ENCODE measurements at places on chromosomes 6 and 20.

GRCh38 chr6:77906070-77906469 is 253.2 kb downstream of the MEI4 start:
- no peak for DNase-seq

GRCh38 chr6:73923905-73924485 is 228.0 kb downstream of the CD109 start:
- DNase-seq, result no peak

DNA sequence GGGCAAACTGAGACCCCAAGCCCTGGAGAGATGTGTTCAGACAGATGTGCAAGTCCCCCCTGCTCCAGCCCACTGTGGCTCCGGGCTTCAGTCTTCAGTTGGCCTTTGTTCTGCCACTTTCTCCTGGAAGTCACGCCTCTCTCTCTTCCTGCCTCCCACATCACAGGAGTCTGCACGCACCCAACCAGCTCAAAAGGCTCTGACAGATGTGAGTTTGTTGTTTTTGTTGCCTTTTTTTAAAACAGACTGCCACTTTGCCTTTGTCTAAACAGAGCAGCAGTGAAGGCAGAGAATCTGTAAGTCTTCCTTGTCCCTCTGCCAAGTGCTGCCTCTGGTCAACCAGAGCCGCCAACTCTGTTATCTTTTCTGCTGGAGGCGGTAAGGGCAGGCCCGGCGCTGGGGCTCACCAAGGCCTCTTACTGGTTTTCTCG is 149.7 kb downstream of the TFAP2C start:
- no peak for DNase-seq

DNA sequence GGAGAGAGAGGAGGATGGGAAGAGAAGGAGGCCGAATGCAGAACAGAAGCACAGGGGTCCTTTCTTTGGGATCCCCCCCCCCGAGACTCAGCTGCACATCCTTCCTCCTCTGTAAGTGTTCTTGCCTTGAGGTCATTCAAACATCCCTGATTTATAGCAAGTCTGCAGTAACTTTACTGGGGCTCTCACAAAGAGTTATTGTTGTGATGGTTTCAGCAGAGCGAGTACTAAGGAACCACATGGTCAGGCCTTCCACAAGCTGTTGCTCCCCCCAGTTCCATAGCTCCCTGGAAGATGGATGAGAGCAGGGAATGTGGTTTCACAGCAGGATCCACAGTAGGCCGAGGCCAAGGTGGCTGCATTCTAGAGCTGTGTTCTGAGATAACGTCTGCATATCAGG is 351.4 kb upstream of the CDH4 start:
- DNase-seq, result no peak

GRCh38 chr6:5197084-5197483 is 63.7 kb downstream of the LYRM4 start:
- no peak for DNase-seq

GRCh38 chr6:118718297-118718696 is 66.9 kb upstream of the CEP85L start:
- DNase-seq, result no peak

DNA sequence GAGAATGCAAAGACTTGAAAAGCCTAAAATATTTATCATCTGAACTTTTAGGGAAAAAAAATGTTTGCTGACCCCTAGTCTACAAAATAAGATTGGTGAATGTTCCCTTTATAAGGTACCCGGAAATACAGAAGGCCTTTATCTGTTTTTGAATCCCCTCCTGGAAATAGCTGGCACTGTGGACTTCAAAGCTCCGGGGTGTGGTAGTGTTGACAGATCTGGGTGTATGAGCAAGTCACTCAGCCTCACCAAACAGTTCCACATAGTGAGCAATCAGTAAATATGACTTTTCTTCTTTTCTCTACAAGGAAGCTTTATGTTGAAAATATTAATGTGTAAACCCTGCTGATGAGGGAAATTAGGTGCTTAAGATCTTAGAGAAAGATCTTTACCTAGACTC is 29.2 kb upstream of the HTR1B start:
- no peak for DNase-seq

DNA sequence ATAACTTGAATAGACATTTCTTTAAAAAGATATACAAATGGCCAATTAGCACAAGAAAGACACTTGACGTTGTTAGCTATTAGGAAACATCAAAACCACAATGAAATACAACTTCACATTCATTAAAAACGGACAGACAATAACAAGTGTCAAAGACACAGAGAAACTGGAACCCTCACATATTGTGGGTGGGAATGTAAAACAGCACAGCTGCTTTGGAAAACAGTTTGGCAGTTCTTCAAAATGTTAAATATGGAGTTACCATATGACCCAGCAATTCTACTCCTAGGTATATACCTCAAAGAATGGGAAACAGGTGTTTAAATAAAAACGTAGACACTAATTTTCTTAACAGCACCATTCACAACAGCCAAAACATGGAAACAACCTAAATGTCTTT is 100.5 kb upstream of the SLC22A23 start:
- DNase-seq, result no peak

GRCh38 chr6:101462576-101462975 is 69.1 kb downstream of the GRIK2 start:
- no peak for DNase-seq

DNA sequence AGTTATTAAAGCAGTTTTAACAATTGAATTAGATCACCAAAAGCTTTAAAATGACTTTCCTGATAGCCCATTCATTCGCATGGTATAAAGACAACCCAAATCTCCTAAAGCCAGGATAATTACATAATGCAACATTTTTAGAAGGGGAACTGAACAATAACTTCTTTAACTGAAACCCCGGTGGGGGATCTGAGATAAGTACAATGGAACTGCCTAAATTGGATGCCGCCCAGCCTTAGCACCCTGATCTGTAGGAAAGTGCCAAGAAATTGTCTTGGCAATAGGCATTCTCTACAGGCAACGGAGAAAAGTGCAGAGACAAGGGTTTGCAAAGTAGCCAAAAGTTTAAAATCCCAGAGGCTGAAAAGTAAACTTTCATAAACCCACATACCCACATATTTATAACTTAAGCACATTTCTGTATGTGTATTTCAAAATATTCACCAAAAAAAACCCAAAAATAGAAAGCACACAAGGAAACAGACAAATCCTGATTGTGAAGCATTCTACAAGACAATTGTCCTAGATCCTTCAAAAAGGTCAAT is 98.8 kb upstream of the BEND6 start:
- DNase-seq, result no peak

GRCh38 chr6:34248727-34249468 is at the start of gene SMIM29:
Gene SMIM29 (minus strand): TSS chr6:34249006. CDS start chr6:34247791, 1,215 bp downstream.
- DNase-seq, result peak; percentile 97

GRCh38 chr6:33692078-33692759 is 19.3 kb downstream of the UQCC2 start:
- no peak for DNase-seq

DNA sequence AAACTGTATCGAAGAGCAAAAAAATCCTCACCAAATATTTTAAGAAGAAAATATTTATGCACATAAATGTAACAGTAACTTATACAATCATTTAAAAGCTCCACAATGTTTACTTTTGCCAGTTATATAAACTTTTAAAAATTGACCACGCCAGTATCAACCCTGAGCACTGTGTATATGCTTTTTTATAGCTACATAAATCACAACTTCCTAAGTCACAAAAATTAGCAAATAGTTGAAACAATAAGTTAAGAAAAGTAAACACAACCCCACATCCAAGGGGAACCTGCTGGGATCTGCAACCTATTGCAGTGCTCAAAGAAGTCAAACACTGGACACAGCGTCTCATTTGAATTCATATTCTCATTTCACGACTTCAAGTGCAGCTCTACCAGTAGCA is 89.8 kb upstream of the DST start:
- DNase-seq, result no peak

DNA sequence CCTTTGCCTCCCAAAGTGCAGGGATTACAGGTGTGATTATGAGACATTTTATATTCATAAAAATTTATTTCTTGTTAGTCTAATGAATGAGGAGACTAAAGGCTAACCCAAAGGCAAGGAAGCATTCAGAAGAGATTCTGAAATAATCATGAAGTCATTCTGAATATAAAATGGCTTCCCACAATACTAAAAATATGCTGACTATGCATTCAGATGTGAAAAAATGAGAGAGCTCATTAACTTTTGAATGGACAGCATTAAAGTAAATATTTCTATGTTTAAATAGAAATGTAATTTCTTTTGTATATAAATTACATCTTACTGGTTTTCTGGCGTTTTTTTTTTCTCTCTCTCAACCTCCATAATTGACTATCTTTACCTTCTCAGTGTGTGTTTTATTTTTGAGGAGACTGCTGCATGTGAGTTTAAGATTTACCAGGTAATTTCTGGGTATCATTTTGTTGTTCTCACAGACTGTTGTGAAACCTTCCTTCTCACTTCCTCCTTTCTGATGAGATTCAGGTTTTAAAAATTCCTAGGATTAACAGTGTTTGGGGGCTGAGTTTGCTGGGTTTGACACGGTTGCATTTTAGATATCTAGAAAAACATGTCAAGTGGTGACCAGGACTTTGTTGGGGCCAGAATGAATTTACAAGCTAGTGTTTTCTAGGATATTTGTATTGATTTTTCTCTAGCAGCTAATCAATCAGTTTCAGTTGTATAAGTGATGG is 316.6 kb downstream of the CDKAL1 start:
- DNase-seq, result no peak

DNA sequence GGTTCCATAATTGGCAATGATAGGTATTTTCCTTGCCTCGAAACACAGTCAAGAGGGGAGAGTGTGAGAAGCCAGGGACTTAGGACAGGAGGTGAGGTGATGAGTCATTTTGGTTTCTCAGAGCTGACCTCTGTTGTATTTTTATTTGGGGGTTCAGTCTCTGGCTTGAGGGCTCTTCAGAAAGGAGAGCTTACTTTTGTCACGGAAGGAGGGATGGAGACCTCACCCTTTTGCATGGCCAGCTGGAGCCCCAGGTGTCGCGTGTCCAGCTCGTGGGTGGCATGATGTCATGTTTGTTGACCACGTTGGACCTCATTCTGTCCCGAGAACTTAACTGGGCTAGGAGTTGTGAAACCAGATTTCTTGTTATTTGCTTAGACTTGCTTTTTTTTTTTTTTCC is 293.9 kb downstream of the QKI start:
- DNase-seq, result no peak

All from B cell (primary cell).